ENCODE measurements at places on chromosomes 5 and 9. TPM values are rescaled to one million over a fixed set of nuclear protein-coding genes. Genes with fewer than 3 reads are reported as not detected.
A peak's percentile ranks its signal among the peaks of the same experiment; 100 is the strongest.

HDAC3 gene
- polyA plus RNA-seq: 80.6 TPM

EXOSC2 gene
- polyA plus RNA-seq: 20.0 TPM

DND1 gene
- not detected for polyA plus RNA-seq

SRP19 gene
- polyA plus RNA-seq: 109 TPM

IRX4 gene
- not detected for polyA plus RNA-seq

DNA sequence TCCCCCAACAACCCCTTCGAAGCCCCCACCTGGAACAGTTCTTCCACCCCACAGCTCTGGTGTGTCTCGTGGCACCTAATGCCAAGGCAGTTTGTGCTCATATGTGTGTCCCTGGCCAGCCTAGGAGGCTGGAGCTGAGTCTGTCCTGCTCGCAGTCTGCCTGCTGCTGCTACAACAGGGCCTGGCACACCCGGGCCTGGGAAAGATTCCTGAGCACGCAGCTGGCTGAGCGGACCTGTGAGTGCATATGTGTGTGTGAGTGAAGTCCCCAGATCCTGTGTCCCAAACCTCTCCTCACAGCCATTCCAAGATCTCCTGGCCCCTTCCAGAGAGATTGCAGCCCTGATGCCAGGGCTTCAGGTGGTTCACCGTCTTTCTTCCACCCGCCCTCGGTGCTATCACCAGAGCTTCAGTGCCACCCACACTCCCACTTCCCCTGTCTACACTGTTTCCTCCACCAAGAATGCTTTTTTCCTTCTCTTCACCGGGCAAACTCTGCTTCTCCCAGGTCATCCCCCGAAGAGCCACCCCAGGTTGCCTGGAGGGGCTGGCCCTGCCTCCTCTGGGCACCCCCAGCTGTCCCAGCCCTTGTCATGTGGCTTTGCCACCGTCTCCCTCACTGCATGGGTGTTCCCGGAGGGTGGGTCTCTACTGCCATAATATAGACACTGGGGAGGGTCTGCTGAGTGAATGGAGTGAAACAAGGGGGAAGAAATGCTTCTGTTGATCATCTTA is 28.4 kb downstream of the LMX1B start:
- no peak for DNase-seq

GRCh38 chr9:15420796-15421195 is 1.9 kb upstream of the SNAPC3 start:
- no peak for DNase-seq

DNA sequence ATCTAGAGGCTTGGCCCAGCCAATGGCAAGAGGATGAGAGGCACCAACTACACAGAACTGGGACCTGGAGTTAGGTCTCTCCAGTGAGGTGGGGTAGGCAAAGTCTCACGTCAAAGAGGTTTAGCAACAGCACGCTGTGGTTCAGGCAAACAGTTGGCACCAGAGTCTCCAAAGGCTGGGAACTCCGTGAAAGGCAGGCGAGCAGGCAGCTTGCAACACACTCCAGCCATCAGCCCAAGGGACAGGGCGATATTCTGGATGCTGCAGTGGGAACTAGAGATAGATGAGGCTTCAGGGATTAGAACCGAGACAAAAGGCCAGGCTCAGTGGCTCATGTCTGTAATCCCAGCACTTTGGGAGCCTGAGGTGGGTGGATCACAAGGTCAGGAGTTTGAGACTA is 129.1 kb downstream of the PDZD2 start:
- no peak for DNase-seq

GRCh38 chr5:158770506-158770905 is 329.2 kb downstream of the EBF1 start:
- no peak for DNase-seq

DNA sequence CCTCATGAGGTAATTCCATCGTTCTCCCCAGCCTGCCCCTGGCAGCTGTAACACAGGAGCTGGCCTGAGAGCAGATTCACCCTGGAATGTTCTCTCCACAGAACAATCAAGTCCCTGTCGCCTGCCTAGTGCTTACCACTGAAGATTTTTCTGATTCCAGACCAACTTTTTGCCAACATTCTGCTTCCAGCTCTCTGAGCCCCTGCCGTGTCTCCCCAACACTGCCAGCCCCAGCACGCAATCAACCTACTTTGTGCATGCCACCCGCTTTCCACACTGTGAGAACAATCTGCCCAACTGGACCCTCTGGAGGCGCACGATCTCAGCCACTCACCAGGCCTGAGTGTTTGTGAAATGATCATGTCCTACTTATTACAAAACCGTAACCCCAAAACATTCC is 62.6 kb downstream of the PSMB7 start:
- DNase-seq: no peak

- DNase-seq: no peak
Measured at GRCh38 chr5:10595672-10596309, 31.9 kb downstream of the ANKRD33B start.

DNA sequence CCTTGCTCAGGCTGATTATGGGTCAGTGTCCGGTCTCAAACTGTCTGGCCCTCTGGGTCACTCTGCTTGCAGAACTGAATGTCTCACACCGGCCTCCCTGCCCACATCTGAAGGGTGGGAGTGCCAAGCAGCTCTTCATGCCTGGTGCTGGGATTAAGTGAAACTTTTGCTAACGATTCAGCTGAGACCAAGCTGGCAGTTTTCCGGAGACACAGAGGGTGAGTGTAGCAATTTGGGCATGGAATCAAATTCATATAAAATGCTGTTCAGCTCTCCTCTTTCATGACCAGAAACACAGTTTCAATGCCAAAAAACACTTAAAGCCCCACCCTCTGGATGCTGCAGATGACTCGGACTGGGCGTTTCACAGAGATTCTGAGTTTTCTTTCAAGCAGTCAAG is 207.5 kb downstream of the NXNL2 start:
- DNase-seq: no peak

DNA sequence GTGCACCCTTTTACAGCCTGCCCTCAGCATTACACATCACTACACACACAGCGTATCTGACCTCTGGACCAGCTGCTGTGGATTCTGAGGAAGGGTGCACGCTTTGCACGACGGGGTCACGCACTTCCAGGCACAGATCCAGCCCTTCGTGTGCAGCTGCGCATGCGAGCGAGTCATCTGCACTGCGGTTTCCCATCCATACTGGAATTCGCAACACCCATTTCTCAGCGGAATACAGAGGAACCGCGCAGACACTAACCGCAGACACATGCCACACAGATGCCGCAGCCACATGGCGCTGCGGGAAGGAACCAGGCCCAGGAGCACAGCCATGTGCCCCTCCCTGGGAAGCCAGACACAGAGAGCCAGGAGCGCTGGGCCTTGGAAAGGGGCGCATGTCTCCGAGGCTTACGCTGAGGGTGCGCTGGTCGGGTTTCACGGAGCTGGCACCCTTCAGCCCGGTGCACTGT is 43.5 kb downstream of the PNPLA7 start:
- DNase-seq: no peak

GRCh38 chr9:98101868-98102273 is 17.2 kb downstream of the TRIM14 start:
- peak; percentile 92 for DNase-seq

- no peak for DNase-seq
Measured at GRCh38 chr9:108933231-108933717, 650 bp downstream of the ELP1 start.

DNA sequence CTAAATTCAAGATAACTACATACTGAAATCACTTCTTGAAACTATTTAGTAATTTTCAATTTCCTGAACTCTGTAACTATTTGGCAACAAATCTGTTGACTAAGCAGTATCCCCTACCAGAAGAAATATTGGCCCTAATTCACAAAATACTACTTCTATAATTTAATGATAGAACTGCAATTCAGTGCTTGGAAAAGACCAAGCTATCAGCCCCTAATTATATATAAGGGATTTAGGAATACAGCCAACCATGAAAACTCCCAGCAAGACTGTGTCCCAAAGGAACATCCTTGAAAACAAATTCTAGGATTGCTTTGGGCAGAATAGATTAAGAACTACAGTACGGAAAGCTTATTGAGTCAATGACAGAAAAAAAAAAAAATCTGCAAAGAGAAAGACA is 169.2 kb downstream of the RAB3C start:
- no peak for DNase-seq

DNA sequence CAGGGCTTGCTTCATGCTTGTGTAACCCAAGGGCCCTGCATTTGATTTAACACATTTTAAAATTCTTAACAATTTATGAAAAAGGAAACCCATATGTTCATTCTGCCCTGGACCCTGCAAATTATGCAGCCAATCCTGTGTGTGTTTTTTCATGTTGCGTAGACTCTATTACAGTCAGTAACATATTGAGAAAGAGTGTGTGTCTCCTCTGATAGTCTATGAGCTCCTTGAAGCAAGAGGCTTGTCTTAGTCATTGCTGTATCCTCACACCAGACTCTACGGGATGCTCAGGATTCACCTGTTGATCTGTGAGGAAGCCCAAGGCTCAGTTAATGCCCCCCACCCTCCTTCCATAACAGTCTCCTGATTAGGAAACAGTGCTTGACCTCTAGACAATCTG is 177.3 kb upstream of the DMAC1 start:
- DNase-seq: no peak

DNA sequence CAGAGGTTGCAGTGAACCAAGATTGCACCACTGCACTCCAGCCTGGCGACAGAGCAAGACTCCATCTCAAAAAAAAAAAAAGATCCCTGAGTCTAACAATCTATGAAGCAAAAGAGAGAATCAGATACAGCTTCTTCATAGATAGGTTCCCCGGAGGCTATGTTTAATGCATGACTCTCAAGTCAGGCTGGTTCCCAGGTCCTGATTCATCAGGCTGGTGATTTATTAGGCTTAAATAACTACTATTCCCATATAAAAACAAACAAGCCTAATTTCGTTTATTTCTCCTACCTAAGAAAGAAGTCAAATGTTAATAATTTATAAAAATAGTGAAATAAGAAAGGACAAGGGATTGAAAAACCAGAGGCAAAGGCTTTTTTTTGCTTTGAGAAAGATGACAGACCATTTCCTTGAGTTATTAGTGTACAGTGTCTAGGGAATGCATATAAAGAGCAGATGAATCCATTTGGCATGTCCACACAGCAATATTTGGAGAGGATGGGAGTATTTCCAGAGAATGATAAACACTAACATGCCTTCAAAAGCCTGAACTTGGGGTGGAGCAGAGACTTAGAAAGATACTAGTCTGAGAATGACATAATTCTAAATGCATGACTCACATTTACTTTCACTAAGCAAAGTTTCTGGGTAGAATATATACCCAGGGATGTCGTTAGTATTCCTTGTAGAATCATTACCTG is 115.3 kb downstream of the NREP start:
- no peak for DNase-seq

DNA sequence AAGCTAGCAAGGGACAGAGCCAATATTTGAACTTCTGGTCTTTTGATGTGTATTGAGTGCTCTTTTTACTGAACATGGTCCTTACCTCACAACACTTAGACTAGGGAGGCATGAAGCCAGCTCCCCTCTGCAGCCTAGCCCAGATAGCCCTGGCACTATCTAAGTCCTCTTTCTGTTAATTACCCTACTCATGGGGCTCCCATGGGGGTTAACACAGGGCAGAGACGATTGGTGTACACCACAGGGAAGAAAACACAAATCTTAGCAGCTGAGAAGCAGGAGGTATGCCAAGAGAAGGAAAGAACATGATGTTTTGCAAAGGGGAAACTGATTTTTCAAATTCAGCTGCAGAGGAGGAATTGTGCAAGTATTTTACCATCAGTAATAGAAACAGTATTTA is 383.8 kb downstream of the TMEM232 start:
- no peak for DNase-seq

- no peak for DNase-seq
Measured at GRCh38 chr5:50873595-50874277, 207.3 kb downstream of the PARP8 start.
